NCI-H460 (cell line): ENCODE measurements at places on chromosomes 5 and 9.

DNA sequence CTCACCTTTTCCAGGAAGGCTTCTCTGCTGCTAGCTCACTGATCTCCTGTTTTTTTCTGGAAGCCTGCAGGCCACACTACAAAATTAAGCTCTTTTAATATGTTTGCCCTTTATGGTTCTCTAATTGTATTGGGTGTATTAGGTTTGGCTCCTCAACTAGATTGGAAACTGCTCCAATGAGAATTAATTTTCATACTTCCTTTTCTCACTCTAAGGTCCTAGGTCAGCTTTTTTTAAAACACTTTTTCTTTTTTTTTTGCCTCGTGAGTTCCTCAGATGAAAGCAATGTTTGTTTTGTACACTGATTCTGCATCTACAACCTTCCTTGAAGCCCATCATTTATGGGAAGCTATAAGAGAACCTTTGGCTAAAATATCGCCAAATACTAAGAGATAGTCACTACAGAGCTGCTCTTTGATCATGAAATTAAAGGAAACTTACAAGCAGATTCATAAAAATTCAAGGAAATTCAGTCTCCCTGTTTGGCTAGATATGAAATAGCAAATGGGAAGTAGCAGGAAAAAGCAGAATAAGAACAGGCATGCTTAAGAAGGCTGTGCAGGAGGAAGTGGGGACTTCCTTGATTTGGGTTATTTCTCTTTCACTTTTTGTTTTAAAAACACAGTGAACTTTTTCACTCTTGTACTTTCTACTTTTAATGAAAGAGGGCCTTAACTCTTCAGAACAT is 55.2 kb upstream of the FYB1 start:
- DNase-seq: no peak

- no peak for DNase-seq
These were observed 1639.4 kb upstream of the C9orf72 start for GRCh38 chr9:29212397-29213387.

DNA sequence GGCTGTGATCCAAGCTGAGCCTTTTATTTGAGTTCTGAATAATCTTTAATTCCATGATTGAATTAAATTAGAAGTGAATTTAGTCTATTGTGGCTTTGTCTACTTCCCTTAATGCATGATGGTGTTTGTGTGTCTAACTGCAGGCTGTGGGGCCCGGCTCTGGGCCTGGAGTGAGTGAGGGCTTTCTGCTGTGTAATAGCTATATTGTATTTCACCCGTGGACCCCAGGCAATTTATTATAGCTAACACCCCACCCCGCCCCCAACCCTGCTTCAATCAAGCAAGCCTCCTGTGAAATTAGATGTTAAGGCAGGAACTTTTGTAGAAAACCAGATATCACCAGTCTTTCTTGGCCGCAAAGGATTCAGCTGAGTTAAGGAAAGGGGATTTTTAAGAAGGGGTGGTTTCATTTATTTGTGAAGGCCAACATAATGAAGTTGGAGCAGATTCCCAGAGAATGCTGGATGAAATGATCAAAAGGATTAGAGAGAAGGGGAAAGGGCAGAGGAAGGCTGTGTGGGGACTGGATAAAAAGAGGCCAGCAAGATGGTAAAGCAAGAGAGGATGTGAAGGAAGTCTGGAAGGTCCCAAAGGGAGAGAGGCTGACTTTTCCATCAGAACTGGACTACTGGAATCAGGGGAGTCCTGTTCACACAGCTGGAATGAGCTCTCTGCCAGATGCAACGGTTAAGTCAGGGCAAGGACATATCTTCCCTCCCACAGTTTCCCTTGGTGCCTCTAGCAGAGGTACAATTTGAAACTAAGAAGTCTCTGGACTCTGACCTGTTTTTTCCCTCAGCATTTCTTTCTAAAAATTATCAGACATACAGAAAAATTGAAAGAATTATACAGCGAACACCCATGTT is 125.3 kb upstream of the SAP30L start:
- DNase-seq: no peak

GRCh38 chr5:118176146-118176545 is 812.2 kb downstream of the DTWD2 start:
- no peak for DNase-seq

DNA sequence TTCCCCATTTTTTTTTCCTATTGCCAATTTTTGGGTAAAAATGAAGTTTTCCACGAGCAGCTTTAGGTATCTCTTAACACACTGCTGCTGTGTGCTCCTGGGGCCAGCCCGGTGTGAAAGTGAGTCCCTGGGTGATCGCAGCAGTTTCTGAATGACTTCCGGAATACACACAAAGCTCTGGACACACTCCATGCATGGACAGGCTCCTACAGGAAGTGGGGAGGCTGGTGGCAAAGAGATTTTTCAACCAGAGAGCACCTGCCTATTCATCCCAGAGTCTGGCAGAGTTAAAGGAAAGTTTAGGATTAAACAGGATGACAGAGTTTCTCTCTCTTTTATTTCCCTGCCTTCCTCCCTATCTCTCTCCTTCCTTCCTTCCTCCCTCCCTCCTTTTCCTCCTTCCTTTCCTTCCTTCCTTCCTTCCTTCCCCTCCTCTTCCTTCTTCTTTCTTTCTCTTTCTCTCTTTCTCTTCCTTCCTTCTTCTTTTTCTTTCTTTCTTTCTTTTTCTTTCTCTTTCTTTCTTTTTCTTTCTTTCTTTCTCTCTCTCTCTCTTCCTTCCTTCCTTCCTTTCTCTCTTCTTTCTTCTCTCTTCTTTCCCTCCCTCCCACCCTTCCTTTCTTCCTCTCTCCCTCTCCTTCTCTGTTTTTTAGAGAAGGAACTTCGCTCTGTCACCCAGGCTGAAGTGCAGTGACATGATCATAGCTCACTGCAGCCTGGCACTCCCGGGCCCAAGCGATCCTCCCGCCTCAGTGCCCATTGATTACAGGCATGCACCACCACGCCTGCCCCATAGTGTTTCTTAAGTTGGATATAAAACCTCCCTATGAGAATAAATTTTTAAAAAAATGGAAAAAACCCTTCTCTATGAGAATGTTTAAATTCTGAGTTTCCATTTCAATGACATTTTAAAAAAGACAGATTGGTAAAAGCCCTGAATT is 38.7 kb upstream of the UBTD2 start:
- no peak for DNase-seq

DNA sequence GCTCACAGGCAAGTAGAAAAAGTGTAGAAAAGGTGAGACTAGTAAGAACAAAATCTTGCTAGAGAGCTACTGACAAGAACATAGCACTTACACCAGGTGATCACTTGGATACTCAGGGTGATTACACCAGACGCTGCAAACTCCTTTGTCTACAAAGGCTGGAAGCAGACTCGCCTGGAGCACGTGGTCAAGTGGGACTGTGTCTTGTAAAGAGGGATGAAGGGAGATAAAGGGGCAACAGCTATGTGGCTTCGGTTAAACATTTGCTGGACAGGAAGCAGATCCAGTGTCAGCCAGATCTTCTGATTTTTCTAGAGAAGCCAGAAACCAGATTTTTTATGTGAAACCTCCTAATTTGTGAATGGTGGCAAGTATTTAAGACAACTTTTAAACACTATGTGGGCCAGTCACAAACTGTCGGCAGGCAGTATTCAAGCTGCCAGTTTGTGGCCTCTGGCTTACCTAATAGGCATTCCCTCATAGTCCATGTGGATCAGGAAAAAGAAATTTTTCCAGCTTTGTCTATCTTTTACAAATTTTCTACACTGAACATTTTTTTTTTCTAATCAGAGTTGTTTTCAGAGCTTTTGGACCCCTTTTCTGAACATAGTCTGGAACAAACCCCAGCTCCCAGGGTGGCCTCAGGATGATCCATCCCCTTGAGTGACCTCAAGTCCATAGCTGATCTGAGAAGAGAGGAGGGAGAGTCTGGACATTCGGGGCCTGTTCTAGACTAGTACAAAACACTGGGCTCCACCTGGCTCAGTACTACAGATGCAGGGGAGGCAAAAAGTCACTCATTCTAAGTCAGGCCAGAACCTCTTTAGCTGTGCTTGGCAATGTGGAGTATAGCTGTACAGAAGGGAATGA is 262.9 kb downstream of the ARRDC3 start:
- no peak for DNase-seq

- no peak for DNase-seq
These were observed 59.7 kb downstream of the NIPBL start for GRCh38 chr5:36936309-36936708.

GRCh38 chr9:122053567-122054350 is 39.3 kb downstream of the TTLL11 start:
- DNase-seq: no peak

DNA sequence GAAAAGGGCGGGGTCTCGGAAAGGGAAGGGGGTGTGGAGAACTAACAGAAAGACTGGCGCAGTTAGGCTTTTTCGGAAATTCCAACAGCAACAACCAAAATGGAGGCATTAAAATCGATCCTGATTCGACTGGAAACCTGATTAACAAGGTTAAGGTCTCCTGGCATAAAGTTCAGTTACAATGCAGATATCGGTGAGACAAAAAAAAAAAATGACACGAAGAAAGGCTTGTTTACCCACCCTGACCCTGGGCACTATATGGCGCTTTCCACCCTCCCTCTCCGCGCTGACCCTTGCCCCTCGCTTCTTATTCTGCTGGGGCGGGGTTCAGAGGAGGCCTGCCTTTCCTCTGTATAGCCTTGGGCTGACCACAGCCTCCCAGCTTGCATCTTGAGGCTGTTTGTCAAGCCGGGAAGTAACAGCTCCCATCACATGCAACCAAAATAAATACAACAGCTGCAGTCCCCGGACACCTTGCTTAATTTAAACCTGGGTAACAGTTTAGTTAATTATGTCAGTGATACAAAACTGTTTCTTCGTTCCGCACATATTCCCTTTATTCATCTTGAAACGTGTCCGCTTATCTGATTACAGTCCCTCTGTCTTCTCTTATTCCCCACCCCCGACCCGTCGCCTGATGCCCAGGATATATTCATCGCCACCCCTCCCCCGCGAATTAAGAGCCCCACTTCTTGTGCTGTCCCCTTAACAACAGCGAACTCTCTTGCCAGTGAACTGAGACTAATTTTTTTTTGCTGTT is 795 bp upstream of the PJA2 start:
- DNase-seq: peak; percentile 84

GRCh38 chr5:2291146-2291840 is 408.6 kb upstream of the IRX4 start:
- no peak for DNase-seq
